ENCODE measurements at places on chromosomes 12 and 14.

- no peak for DNase-seq
Measured at GRCh38 chr14:33734387-33734786, 216.5 kb downstream of the EGLN3 start.

GRCh38 chr14:61609191-61609843, 86.0 kb upstream of the HIF1A start:
- no peak for DNase-seq

DNA sequence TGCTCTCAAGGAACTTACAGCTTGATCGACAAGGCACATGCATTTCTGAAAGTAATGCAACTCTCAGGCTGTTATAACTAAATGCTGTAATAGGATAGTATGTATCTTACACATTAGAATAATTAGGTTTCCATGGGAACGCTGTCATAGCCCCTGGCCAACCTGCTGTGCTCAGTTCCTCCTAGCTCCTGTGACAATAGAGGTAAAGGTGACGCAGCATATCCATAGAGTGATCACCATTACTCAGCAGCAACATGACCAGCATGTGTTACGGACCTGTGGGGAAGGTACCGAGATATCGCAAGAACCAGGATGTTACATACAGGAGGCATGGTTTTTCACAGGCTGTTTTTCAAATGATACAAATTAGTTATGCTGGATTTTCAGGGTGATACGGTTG, 150.7 kb downstream of the CAND1 start:
- no peak for DNase-seq

GRCh38 chr14:25570483-25570882, 520.5 kb upstream of the STXBP6 start:
- DNase-seq, result no peak

DNA sequence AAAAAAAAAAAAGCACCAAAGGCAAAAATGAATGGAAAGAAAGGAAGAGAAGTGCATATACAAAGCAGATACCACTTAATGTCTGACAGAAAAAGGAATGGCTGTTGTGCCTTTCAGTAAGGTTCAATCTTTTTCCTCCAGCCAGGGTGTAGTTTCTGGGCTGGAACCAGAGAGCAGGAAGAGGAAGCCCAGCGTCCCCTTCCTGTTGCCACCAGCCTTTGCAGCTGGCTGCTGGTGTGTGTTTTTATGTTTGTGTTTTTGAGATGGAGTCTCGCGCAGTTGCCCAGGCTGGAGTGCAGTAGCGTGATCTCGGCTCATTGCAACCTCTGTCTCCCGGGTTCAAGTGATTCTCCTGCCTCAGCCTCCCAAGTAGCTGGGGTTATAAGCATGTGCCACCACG, 64.6 kb upstream of the LTA4H start:
- no peak for DNase-seq

DNA sequence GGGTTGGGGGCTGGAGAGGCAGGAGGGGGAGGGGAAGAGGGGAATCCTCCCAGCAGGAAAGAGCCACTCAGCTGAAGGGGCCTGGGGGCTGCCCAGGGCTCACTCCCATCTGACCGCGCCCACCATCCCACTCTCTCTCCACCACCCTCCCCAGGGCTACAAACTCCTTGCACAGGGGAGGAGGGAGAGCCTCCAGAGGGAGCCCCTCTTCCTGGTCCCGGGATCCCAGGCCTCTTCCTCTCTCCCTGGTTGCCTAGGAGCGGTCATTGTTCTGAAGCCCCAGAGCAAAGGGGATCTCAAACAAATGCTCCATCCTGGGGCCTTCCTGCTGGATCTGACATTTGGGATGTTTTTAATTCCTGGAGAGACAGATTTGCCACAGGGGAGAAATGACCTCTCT, 39.8 kb upstream of the DLK1 start:
- DNase-seq, result no peak

GRCh38 chr14:96717116-96717515, 80.1 kb upstream of the VRK1 start:
- no peak for DNase-seq

GRCh38 chr12:123960856-123961255, 11.8 kb downstream of the CCDC92 start:
- DNase-seq, result no peak

- no peak for DNase-seq
Measured at GRCh38 chr14:99296517-99296916, 24.5 kb upstream of the BCL11B start.

GRCh38 chr12:98737322-98737712, 92.2 kb downstream of the APAF1 start:
- DNase-seq, result no peak

- no peak for DNase-seq
Measured at GRCh38 chr12:26062566-26062965, 62.3 kb downstream of the BHLHE41 start.

DNA sequence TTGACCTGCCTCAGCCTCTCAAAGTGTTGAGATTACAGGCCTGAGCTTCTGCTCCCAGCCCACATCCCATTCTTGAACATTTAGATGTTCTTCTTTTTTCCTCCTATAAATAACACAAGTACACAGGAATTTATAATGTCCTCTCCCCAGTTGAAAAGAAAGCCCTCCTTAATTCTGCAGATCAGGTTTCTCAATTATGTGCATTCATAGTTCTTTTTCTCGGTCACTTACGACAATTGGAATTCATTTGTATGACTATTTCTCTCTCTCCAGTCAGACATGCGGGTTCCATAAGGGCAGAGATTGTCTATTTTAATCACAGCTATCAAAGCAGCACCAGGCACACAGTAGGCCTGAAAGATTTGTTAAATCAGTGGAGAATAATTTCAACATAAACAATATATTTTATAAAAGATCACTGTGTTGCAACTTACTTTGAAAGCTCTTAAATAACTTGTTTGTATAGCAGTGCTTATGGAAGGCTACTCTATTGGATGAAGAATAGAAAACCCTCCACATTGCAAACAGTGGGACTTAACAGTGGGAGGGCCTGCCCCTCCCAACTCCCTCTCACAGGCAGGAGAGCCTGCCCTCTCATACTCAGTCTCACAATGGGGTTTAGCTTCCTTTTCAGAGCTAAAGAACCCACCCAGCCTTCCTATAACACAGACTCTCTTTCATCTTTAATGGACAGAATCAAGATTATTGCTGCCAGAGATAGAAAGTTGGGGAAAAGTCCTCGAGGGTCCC, 84.1 kb upstream of the TRAF3 start:
- no peak for DNase-seq

- peak; percentile 42 for DNase-seq
Measured at GRCh38 chr12:120314220-120314619, 12.1 kb downstream of the SIRT4 start.

DNA sequence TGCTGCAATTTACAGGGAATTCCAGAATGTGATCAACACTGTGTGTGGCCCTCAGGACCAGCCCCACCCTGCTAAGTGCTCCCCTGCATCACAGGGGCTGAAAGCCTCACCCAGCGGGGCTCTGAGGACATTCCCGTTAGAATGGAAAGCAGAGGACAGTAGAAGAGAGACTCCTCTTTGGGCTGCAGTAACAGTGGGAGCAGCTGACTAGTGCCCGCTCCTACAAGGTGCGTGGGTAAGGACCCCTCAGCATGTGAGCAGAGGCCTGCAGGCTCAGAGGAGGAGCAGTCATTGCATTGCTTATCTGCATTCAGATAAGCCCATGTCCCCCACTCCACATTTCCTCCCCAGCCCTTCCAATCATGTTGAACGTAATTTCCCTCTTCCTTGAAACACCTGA, 120.1 kb downstream of the ITPR2 start:
- no peak for DNase-seq

DNA sequence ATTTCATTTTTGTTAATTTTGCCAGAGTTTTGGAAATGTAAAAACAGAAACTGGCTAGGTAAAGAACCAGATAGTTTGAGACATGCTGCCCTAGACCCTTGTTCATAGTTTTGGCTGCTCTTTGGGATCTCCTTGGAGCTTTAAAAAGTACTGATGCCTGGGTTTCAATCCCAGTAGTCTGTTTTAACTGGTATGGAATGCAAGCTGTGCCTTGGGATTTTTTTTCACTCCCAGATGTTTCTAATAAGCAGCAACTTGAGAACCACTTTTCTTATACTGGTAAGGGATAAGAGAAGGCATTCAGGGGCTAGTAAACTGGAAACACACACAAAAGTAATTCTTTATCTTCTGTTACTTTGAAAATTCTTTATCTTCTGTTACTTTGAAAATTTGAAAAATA, 18.8 kb downstream of the SLC35F4 start:
- no peak for DNase-seq

DNA sequence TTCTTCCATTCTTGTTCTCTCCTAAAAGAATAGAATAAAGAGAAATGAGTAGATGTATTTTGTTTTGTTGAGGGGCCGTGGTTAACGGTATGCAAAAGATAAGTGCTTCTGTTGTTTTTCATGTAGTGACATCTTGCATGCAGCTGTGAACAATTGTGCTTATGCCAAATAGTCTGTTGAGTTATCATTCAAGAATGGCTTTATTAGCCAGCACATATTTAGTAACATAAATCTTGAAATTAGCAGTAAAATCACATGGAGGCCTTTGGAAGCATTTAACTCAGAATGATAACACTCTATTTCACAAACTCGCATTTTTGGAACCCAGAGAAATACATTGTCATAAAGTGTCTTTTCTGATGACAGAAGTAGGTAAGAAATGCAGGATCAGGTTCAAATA, 1772.0 kb upstream of the FLRT2 start:
- DNase-seq, result no peak

- DNase-seq, result no peak
Measured at GRCh38 chr14:77520555-77520954, 21.9 kb upstream of the ISM2 start.

DNA sequence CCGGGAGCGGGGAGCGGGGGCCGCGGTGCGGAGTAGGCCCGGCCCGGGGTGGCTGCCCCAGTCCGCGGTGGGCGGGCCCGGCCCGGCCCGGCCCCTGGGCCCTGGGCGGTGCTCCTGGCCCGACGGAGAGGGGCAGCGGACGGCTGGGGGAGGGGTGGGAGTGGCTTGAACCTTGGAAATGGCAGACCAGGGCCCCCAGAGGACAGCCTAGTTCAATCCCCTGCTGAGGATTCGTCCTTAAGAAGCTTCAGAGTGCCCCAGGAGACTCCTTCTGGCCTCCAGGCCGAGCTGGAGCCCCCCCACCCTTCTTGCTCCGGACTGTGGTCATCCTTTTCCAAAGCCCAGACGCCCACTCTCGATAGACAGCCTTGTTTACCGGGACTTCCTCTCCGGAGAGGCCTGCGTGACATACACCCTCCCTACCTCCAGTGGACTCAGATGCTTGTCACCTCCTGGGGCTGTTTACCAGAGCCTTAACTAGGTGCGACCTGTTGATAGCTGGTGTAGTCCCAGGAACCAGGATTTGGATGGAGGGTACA, 458 bp downstream of the KHNYN start:
- peak; percentile 75 for DNase-seq

DNA sequence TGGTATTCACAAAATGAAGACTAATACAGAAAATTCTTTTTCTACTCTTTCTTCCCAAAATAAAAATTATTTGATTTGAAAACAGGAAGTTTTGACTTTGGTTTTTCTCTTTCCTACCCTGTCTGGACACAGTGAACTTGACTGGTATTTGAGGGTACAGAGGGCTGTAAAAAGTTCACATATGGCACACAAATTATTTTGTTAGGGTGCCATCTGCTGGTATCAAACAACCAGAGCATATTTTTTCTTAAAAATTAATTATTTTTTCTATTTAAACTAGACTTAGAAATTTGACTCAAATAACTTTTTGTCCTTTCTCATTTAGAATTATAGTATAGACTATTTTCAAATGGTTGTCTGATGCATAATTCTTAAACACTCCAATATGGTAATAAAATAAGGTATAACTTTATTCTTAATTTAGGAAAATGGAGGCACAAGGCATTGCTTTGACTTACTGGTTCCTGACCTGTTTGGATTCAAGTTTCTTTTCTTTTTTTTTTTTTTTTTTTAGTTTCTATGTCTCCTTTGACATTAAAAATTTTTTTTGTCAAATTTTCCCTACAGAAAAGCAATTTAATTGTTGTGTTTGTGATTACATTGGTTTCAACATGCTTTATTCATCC, 390.6 kb downstream of the PRKD1 start:
- no peak for DNase-seq

DNA sequence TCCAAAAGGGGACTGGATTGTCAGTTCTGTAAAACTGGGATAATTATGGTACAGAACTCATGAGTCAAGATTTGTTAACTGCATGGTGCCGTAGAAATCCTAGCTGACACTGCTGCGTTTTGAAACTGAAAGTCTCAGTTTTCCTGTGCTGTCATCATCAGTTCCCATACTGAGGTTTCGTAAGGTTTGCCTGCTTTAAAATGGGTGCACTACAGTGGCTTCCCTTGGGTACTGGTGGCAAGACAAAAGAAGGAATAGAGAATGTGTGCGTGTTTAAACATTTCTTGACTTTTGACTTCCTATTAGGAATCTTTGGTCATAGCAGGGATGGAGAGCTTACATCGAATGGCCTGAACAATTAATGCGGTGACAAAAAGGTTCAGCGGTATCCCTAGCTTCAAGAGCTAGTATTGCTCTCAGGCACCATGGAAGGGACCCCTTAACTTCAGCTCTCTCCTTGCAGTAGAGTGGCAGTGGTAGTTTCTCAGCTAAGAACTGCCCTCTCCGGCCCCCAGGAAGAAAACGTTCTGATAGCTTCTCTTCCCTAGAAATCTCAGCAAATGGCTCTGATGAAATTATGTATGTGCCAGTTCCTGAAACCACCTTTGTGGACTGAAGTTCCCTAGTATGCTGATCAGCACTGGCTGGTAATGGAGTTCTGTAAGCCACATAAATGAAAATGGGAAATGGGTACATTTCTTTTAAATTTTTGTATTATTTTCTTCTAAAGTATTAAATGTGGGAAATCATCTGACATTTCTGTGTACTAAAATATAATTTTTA, 28.9 kb downstream of the ANO6 start:
- no peak for DNase-seq

DNA sequence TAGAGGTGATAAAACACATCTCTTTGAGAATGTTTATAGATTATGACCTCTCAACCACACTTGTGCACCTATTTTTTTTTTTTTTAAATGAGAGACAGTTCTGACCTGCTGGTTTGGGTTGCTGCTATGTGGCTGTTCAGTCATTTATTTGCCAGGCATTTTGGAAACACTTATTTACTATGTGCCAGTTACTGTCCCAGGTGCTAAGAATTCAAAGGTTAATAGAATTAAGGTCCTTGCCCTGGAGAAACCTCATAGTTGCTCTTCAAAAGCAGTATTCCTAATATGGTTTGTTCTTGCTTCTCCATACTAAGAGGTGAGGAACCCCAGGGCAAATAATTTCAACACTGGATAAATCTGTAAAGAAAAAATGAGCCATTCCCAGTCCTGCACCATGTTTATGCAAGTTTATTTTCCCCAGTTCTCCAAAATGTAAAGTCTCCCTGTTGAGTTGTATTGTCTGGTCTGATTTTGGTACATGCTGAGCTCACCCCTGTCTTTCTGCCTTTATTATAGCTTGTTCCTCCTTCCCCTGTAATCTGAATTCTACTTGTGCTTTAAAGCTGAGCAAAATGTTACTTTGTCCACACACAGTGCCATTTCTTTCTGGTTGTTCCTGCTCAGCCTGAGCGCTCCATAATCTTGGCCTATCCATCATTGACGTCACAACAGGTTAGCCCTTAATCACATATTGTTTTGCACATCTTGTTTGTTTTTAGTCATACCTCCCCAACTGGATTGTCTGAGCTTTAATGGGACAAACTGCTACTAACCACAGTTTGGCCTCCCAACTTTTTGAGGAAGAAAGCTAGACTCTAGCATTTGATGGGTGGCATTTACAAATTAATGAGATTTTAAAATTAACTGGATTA, 56.7 kb downstream of the SRGAP1 start:
- DNase-seq, result peak; percentile 74

GRCh38 chr14:68210729-68211299, 391.2 kb downstream of the RAD51B start:
- no peak for DNase-seq

GRCh38 chr12:10211940-10212738, 538 bp upstream of the GABARAPL1 start:
- DNase-seq, result peak; percentile 99

Measured in A549 (cell line).